ENCODE measurements at places on chromosomes 1 and 21. TPM values are rescaled to one million over a fixed set of nuclear protein-coding genes. Genes with fewer than 3 reads are reported as not detected.

SPRR3 gene
- not detected for total RNA-seq

EPS8L3 gene
- total RNA-seq: not detected

RORC gene
- not detected for total RNA-seq

EVA1C gene
- 15.9 TPM for total RNA-seq

PLA2G2C gene
- total RNA-seq: not detected
